Activated naive CD4-positive, alpha-beta T cell treated with anti-CD3 and anti-CD28 coated beads, Interleukin-2, amount 10 ng/mL, durations not matched to agents 5 hours and 36 hours (primary cell): ENCODE measurements at places on chromosomes 4 and X. TPM values are rescaled to one million over a fixed set of nuclear protein-coding genes. Genes with fewer than 3 reads are reported as not detected.

The TMEM31 gene
- not detected for total RNA-seq

The HTR2C gene
- not detected for total RNA-seq

The SULT1B1 gene
- 7.7 TPM for total RNA-seq

The AGA gene
- 29.3 TPM for total RNA-seq

The ARL13A gene
- total RNA-seq = not detected

The HPRT1 gene
- total RNA-seq = 56.4 TPM

The F9 gene
- total RNA-seq = not detected

The WDR45 gene
- 66.2 TPM for total RNA-seq

The GRIA3 gene
- total RNA-seq = not detected

The FRAS1 gene
- total RNA-seq = not detected

The SLAIN2 gene
- 53.4 TPM for total RNA-seq

The MAGEA2B gene
- total RNA-seq = not detected

The RRH gene
- total RNA-seq = 0.18 TPM

The RHOH gene
- total RNA-seq = 178 TPM

The GPR143 gene
- not detected for total RNA-seq

The GPC4 gene
- not detected for total RNA-seq

The KLB gene
- not detected for total RNA-seq

The SPIN2A gene
- total RNA-seq = 1.3 TPM

The ADGRG4 gene
- total RNA-seq = not detected

The ARHGAP6 gene
- not detected for total RNA-seq

The AFM gene
- total RNA-seq = not detected

The PDE5A gene
- total RNA-seq = 0.12 TPM

The PLS3 gene
- 0.33 TPM for total RNA-seq

The NPY1R gene
- total RNA-seq = not detected

The PITX2 gene
- not detected for total RNA-seq

The GSTCD gene
- total RNA-seq = 8.1 TPM

The UGT2B17 gene
- total RNA-seq = not detected

The ZNF711 gene
- 0.35 TPM for total RNA-seq

The IL13RA1 gene
- not detected for total RNA-seq

The HELT gene
- total RNA-seq = not detected

The SMARCA1 gene
- total RNA-seq = not detected

The ADGRL3 gene
- total RNA-seq = not detected

The TMPRSS11A gene
- not detected for total RNA-seq

The XAGE2 gene
- total RNA-seq = not detected

The SLC25A6 gene
- total RNA-seq = 405 TPM

The CFP gene
- total RNA-seq = 42.3 TPM
